ENCODE measurements at places on chromosomes 12 and 14.

- no peak for DNase-seq
These were observed 233.6 kb downstream of the MED13L start for GRCh38 chr12:116043659-116044535.

DNA sequence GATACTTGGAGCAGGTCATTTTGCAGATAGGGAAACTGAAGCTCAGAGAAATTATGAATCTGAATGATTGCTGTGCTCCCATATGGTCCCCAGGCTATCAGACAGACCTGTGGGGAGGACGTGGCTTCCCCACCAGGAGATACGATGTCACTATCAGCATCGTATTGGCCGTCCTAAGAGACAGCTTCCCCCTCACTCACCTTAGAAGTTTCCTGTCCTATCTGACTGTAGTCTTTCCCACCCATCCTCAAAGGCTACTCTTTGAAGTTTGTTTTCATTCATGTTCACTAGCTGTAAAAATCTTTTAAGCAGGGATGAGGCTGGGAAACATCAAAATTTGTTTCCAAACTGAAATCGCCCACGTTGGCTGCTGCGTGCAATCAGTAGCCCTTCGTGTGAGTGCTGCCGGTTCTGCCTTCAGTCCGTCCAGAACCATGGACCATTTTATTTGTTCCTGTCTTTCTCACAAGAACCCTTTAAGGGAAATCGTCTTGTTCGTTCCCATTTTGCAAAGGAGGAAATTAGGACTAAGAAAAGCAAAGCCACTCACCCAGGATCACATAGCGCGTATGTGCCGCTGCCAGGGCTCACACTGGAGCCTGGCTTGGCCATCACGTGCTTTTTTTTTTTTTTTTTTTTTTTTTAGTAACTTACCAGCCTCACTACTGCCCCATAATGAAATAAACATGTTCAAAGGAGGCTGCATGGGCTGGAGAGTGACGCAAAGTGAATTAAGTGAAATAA lies 1.0 kb upstream of the KDM2B start:
- no peak for DNase-seq

DNA sequence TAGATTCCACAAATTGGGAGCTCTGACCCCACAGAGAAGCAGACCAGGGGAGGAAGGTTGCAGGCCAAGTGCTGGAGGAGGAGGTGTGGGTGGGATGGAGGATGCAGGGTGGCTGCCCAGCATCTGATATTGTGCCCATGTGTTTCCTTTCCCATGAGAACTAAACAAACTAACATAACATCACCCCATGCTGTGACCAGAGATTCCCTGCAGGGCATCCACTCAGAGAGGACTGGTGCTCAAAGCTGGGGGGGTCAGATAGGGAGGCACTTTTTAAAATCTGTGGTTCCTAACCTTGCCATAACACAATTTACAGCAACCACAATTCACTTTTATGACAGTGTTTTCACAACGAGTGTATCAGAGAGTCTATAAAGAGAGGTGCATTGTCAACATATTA lies 1277.6 kb downstream of the AACS start:
- DNase-seq: no peak

- no peak for DNase-seq
These were observed 85.3 kb downstream of the GRIN2B start for GRCh38 chr12:13896063-13896626.

- no peak for DNase-seq
These were observed 733 bp upstream of the PPFIBP1 start for GRCh38 chr12:27523305-27523641.

DNA sequence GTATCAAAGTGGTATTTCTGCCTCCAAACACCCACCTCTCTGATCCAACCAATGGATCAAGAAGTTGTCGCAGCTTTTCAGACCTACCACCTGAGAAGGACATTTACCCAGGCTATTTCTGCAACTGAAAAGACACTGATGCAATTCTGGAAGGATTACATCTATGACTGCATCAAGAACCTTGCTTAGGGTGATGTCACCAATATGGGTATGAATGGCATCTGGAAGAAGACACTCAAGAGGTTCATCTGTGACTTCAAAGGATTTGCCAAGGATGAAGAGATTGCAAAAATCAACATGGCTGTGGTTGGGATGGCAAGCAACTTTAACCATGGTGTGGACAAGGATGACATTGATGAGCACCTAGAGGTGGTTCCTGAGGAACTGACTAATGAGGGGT lies 154.2 kb downstream of the PCNX1 start:
- no peak for DNase-seq
